ENCODE measurements at places on chromosomes 11 and 22.
A peak's percentile ranks its signal among the peaks of the same experiment; 100 is the strongest.

DNA sequence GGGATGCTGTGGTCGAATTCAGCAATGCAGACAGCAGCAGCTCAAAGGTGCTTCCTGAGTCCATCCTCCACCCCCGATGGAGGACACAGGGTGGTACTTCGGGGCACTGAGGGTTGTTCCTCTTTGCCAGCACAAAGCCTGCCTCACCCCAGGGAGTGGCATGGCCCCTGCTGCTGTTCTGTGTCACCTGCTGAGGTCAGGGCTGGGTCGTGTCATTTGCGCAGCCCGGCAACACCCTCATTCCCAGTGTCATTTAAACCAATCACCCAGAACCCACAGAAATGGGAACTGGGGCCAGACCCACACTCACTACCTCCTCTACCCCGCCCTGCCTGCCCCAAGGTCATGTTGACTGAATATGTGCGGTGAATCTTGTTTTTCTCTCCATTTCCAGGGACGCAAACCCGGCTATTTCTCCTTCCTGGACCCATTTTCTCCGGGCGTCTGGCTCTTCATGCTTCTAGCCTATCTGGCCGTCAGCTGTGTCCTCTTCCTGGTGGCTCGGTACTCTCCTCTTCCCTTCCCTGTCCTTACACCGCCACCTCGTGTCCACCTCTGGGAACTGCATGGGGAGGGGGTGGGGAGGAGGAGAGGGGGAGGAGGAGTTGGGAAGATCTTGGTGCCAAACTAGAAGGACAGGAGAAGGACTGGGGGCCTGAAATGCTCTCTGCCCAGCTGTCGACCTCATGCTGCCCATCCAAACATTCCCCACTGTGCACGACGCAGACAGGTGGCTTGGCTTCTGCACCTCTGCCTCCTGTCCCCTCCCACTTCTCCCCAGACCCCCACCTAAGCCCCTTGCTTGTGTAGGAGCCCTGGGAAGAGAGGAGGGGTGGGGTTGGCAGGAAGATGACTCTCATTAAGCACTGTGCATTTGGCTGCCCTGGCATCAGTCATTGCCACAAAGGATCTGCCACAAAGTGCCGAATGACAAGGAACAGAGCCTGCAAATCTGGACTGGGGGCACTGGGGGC lies 71.2 kb upstream of the TBCEL start:
- peak; percentile 29 for DNase-seq

DNA sequence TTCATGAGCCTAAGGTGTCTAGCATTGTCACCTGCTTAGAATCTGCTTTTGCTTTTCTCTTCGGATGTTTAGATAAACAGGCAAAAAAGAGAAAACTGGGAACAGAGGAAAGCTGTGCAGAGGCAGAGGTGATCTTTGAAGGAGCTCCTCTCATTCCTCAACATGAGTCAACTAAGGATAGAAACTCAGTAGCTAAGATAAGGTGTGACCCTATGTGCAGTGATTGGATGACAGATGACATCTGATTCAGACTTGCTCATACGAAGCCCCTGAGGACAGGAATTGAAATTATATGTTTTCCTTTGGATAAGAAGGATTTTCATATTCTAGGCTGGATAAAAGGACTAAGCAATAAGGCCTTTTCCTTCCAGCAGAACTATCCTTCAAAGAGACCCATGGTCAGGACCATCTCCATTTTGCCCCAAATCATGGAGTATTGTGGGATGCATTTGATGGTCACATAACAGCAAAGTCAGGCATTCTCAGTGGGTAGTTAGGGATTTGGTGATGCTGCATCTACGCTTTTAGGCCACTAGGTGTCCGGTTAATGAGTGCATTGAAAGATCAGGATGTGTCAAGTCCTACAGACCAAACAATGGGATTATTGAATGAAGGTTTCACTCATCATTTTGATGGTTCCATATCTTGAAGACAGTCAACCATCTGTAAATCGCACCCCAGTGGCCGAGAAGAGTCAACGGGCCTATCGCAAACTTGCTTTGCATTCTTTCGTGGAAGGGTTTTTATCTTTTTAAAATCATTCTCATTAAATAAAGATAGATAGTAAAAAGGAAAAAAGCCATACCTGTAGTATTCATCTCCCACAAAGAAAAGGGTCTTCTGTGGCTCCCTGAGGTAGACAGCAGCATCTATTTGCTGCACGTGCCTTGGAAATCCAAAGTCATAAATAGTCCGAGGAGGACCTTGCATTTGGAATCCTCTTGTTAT lies 32.2 kb downstream of the MMP20 start:
- DNase-seq = no peak

GRCh38 chr11:2670541-2671100 lies 29.2 kb downstream of the KCNQ1OT1 start:
- DNase-seq = no peak

DNA sequence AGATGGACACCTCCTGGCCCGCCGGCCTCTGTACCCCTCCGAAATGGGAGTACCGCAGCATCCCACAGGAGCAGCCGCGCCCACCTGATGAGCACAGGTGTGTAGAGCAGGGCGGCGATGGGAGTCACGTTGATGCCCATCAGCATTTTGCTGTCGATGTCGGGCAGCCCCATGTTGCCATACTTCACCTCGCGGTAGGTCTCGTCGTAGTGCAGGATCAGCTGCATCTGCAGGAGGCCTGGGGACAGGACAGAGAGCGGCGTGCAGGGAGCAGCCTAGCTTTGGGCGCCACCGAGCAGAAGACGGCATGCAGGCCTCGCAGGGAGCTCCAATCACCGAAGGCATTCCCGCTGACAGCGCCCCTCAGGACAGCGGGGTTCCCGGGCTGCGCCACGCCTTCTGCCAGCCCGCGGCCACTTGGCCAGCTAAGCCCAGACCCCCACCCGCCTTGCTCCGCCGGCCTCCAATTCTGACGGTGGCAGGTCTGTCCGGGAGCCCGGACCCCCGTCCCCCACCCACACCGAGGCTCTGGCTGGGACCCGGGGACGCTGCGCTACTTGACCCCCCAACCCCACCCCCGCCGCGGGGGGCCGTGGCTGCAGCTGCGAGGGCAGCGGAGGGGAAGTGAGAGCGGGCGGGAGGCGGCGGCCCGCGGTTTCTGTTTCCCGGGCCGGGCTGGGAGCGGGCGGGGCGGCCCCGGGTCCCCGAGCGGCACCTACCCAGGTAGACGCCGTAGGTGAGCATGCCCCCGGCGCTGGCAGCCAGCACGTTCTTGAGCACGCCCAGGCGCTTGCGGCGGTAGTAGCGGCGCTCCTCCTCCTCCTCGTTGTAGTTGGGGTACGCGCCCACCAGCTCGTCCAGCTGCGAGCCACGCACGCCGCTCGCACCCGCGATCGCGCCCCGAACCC lies 705 bp downstream of the UNC93B1 start:
- no peak for DNase-seq

DNA sequence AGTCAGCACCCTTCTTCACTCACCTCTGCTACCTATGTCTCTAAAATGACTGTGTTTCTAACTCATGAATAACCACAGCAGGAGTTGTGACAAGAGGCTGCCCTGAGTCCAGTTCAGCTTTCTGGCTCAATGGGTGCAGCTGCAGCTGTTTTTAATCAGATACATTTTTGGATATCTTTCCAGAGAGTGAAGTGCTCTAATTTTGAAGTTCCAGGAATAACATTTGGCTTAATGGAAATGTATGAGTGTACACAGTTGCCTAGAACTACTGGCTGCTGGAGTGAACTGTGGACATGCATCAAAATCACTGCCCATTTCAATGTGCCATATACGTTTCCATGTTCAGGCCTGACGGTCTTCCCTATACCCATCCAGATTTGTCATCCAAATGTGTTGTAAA lies 769.5 kb upstream of the ANO3 start:
- no peak for DNase-seq

DNA sequence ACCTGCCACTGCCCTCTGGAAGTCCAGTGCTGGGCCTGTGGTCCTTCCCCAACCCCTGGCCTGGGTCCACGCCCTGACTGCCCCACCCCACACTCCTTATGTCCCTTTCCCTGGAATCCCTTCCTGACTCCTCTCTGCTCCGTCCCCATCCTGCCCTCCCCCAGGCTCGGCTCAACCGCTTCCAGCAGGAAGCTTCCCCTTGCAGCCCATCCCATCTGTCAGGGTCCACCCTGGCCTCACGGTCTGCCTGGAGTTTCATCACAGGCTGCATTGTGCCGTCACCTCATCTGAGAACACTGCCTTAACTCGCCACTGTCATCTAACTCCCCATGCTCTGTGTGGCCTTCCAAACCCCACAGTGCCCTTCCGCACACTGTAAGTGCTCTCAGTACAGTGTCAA lies 64.3 kb downstream of the NAT10 start:
- no peak for DNase-seq

All from T-helper 1 cell (primary cell).